Activated CD4-positive, alpha-beta T cell treated with anti-CD3 and anti-CD28 coated beads, Interleukin-2, amount 50 U/mL, for 4 hours (primary cell): ENCODE measurements at places on chromosomes 13 and 19.
A peak's percentile ranks its signal among the peaks of the same experiment; 100 is the strongest.

GRCh38 chr19:6663236-6664201, 6.4 kb downstream of the TNFSF14 start:
- no peak for DNase-seq

GRCh38 chr19:36377541-36378178, 1.3 kb downstream of the ZFP14 start:
- no peak for DNase-seq

DNA sequence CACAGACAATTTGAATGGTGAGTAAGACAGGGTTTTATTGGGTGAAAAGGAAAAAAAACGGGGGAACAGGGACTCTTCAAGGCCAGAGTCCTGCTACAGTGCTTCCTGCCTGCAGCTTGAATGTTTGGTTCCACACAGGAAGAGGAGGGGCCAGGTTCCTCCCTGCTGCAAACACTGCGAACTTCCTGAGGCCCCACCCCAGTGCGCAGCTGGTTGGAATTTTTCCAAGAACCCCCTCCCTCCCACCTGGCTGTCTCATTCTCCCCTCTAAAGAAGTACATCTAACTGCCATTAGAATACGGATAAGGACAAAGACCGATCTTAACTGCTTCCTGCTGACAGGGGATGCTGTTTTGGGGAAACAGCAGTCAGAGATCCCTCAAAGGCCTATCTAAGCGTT, 184.9 kb downstream of the GGACT start:
- DNase-seq = no peak

GRCh38 chr19:47228168-47228936, 2.6 kb downstream of the BBC3 start:
- no peak for DNase-seq

GRCh38 chr19:41305927-41306793, 3.8 kb upstream of the CCDC97 start:
- DNase-seq = no peak

- no peak for DNase-seq
Measured at GRCh38 chr13:93226623-93227279, at the start of gene GPC6. TSS of gene GPC6 (plus strand) at chr13:93226807.

GRCh38 chr13:94464771-94465170, 14.7 kb downstream of the DCT start:
- peak; percentile 17 for DNase-seq

DNA sequence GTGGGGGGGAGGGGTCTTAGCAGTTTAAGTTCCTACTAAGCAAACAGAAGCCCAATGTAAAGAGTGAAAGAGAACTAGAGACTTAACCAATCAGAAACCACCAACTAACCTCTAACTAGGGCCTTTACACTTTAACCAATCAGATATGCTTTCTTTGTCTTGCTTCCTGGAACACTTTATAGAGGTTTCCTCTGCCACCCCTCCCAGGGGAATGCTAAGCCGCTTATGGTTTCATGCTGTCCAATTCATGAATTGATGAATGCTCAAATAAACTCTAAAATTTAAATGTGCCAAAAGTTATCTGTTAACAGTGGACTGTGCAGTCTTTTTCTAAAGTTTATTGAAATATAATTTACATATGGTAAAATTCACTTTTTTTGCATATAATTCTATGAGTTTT, 33.9 kb upstream of the LATS2 start:
- no peak for DNase-seq

- DNase-seq = no peak
Measured at GRCh38 chr13:112837371-112838037, 131.5 kb upstream of the MCF2L start.

GRCh38 chr19:35225951-35226350, 2.6 kb downstream of the FAM187B start:
- DNase-seq = no peak

DNA sequence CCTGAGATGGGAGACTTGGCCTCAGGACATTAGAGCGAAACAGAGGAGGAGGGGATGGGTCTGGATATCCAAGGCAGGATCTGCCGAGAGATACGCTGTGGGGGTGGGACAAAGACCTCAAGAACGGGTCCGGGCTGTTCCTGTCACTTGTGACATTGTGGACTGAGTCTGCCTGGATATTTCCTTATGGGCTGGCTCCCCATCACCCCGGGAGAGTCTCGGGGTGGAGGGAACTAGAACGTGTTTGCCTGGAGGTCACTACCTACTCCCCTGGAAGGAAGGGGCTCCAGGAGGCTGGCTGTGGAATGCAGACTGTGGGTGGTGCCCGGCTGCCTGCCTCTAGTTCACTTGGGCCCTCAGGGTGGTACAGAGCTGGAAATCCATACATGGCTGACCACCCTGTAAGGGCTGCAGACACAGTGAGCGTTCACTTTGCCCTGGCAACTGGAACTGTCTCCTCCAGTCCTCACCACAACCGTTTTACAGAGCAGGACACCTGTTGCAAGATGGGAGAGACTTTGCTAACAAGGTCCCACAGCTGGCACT, 26.4 kb downstream of the DNM2 start:
- DNase-seq = no peak

- no peak for DNase-seq
Measured at GRCh38 chr13:100543872-100544602, 44.6 kb downstream of the GGACT start.

DNA sequence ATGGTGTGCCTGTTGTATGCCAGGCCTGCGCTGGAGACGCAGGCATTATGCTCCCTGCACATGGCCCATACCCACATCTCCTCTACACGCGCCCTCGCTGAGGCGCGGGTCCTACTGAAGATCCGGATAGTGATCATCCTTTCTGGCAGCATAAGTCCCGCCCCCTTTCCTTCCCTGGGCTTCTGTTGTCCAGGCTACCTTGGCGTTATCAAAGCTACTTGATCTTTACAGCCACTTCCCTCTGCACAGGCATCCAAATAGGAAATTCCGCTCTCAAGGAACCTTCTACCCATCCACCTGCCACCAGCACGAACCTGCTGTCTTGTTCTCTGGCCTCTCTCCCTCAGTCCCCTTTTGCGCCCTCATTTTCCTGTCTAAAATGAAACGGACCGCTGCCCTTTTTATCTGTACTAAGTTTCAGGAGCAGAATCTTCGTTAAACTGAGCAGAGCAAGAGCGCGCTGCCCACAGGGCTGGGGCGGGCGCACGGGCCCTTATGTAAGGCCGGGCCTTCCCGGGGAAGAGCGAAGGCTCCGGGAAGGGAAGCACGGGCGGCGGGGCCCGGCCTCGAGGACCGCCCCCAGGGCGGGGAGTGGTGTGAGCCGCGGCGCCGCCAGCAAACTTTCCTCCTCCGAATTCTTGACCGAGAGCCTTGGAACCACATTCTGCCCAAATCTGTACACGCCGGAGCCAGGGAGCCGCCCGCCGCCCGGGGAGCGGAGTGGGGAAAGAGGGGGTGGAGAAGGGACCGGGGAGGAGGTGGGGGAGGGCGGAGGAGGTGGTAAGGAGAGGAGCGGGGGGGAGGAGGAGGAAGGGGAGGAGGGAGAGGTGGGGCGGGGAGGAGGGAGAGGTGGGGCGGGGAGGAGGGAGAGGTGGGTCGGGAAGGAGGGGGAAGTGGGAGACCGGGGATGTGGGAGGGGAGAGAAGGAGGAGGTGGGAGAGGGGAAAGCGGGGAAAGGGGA, 920 bp upstream of the UBE2L5 start:
- peak; percentile 18 for DNase-seq

DNA sequence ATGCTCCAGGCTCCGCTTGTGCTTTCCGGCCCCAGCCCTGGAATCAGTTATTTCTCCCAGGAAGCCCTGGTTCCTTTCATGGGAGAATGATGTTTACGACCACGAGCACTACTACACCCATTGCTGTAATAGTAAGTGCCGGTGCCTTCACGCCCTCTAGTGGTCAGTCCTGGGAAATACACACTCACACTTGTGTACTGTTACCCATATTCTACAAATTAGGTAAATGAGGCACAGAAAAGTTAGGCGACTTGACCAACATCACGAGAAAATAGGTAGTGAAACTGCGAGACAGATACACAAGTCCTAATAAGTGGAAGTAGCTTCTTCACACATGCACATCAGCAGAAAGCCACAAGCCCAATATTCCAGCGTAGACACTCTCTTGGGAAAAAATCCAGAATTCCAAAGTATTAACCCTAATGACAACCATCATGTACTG, 21.7 kb downstream of the CEACAM21 start:
- DNase-seq = peak; percentile 76
